ENCODE measurements at places on chromosomes 2 and 18.

- no peak for DNase-seq
These were observed 55.7 kb downstream of the CTDP1 start for GRCh38 chr18:79735071-79735980.

GRCh38 chr2:174027956-174028355, 62.8 kb upstream of the SP3 start:
- DNase-seq = no peak

DNA sequence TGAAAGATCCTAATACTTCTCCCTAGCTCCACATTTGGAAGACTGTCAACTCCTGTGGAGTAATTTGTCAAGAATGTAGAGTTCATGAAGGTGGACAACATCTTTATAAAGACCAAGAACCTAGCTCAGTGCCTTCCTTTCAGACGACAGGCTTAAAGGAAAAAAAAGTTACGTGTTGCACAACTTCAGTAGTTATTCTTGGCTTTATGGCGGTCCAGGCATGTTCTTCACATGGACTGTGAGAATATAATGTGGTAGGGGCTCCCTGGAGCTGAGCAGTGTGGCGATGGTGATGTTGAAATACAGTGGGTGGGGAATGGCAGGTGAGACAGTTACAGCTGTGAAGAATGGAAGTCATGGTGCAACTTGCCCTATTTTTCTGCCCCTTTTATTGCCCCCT, 3.9 kb downstream of the TAF1B start:
- DNase-seq = no peak

DNA sequence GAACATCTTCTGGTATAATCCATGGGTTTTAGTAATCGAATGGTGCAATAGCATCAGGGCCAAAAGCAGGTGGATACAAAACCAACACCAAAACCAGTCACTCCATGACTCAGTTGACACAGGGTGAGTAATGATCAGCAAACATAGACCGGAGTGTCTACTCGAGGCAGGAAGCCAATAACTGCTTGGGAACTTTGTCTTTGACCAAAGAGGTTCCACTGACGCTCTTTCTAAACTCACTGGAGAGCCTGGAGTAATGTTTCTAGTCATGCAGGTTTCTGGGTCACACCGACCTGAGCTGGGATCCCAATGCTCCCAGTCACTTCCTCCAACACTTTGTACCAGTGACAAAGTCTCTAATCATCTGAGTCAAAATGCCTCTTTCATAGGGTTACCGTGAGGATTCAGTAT, 30.9 kb downstream of the MREG start:
- no peak for DNase-seq

GRCh38 chr2:237702441-237703391, 75.3 kb downstream of the LRRFIP1 start:
- DNase-seq = no peak

GRCh38 chr2:238670111-238670585, 177.7 kb upstream of the TWIST2 start:
- no peak for DNase-seq

DNA sequence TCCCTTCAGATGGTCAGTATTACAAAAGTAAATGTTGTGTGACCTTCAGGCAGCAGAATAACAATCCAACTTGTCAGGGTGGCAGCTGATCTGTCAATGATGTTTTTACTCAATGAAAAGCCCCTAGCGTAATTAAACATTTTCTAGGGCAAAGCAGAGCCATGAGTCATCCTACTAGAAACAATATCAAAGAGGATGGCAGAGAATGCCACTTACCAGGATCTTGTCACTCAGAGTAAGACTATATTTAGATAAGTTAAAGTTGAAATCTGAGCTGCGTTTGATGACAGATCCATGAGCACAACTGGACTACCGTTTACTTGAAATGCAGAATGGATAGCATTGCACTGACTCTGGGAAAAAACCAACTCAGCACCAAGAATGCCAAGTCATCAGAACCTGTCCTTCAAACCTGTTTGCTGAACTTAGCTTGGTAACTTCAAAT, 612.6 kb upstream of the ACVR2A start:
- DNase-seq = no peak

- DNase-seq = no peak
These were observed 34.5 kb upstream of the L3MBTL4 start for GRCh38 chr18:6449213-6449612.
